ENCODE measurements at places on chromosomes 3 and 15. TPM values are rescaled to one million over a fixed set of nuclear protein-coding genes. Genes with fewer than 3 reads are reported as not detected.

DNA sequence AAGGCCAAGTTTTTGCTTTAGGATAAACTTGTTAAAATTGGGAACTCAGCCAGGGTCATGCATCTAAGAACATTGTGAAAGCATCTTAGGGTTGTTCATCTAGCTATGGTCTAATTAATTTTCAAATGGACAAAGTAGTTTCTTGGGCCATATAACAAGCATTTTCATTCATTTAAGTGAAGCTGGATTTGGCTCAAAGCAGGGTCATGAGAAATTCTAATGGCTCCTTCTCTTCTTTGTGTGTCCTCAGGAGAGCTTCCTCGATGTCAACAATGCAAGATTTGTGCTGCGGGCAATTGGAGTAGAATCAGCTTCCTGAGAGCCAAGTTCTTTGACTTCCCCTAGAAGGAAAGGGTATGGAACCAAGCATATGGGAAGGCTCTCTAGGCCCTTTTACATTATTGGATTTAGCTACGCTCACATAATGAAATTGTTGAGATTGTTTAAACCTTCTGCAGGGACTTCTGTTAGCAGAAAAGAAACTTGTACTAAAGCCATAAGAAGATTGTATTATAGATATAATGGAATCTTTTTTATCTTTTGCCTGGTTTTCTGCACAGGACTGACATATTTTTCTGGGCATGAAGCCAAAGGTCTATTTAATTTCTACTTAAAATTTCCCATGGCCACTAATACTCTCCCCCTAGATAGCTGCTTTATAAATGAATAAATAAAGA, 1.8 kb upstream of the SAMMSON start:
- no peak for DNase-seq

DNA sequence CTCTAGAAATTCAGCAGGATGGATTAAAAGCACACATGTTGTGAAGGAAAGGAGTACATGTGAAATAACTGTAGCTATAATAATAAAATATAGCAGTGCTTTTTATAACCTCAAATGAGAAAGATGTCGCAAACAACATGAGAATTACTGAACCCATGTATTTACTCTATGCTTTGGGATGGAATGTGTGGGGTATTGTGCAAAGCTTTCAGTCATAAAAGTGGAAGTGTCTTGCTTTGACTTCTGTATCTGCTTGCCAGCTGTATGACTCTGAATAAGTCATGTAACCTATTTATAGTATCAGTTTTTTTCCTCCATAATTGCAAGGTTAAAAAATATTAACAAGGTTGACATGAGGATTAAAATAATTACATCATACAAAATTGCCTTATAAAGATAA, 519.3 kb upstream of the CADM2 start:
- no peak for DNase-seq

DNA sequence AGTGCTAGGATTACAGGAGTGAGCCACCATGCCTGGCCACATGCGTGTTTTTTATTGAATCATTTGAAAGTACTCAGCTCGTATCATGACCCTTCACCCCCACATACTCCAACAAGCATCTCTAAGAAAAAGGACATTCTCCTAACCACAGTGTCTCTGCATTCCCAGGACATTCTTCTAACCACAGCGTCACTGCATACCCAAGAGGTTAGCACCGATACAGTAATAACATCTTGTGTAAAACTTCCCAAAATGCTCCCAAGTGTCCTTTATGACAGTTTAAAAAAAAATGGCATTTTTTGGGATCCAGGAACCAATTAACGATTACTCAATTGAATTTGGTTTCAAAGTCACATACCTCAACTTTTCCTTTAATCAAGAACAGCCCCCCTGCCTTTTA, 39.6 kb downstream of the FLNB start:
- DNase-seq: no peak

Gene REC114
- total RNA-seq: not detected

Gene CACNA1D
- total RNA-seq: 15.6 TPM

- DNase-seq: no peak
Measured at GRCh38 chr15:66644869-66645268, 57.2 kb upstream of the SMAD6 start.

Gene IQGAP1
- total RNA-seq: 150 TPM

- DNase-seq: no peak
Measured at GRCh38 chr3:111509308-111509707, 32.7 kb upstream of the CD96 start.

Gene SAMMSON
- total RNA-seq: not detected

GRCh38 chr3:158700559-158700958, 28.1 kb upstream of the LXN start:
- no peak for DNase-seq

DNA sequence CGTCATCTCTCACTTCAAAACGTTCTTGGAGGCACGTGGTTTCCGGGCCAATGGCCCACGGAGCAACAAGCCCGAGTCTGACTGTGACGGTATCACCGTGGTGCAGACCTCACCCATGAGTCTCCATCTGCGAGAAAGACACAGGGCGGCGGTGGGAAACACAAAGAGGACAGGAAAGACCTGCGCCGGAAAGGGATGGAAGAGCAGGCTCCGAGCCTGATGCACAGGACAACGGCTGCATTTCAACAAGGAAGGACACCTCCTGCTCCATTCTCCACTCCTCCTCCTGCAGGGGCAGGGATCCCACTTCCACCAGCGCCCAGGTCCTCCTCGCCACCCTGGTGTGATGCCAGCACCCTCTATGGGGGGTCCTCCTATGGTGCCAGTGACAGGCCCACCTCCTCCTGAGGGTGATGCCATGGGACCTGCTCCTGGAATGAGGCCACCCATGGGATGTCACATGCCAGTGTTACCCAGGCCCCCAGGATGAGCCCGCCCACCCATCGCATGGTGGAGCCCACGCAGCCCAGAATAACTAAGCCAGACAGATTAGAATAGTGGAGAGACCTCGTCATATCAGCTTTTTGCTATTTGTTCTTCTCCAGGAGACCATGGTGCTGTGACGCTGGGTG, 73.0 kb upstream of the PCSK6 start:
- DNase-seq: no peak

- no peak for DNase-seq
Measured at GRCh38 chr15:70863450-70864218, 9.7 kb upstream of the LARP6 start.

- DNase-seq: no peak
Measured at GRCh38 chr3:160588023-160588422, 22.7 kb upstream of the KPNA4 start.

DNA sequence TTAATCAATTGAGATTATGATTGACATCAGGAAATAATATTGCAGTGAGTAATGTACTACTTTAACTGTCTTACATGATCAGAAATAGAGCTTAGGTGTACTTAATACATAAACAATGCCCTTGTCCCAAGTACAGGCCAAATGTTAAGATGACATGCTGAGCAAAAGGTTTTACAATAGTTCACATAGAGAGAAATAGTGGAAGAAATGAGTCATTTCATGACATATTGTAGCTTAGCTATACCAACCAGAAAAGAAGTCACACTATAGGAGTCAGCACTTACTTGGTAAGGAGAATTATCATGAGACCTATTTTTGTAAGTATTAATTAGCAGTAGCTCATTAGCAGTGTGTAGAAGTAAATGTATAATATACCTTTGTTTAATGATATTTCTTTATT, 96.4 kb upstream of the NANOGP8 start:
- DNase-seq: no peak

- no peak for DNase-seq
Measured at GRCh38 chr3:127299276-127299675, 11.4 kb upstream of the PRR20G start.

Gene SERP1
- 89.4 TPM for total RNA-seq

Gene ISLR2
- total RNA-seq: not detected

Gene RUVBL1
- total RNA-seq: 53.3 TPM

GRCh38 chr3:36713904-36714303, 50.4 kb downstream of the DCLK3 start:
- no peak for DNase-seq

- no peak for DNase-seq
Measured at GRCh38 chr3:98778383-98778782, 15.2 kb downstream of the ST3GAL6 start.

DNA sequence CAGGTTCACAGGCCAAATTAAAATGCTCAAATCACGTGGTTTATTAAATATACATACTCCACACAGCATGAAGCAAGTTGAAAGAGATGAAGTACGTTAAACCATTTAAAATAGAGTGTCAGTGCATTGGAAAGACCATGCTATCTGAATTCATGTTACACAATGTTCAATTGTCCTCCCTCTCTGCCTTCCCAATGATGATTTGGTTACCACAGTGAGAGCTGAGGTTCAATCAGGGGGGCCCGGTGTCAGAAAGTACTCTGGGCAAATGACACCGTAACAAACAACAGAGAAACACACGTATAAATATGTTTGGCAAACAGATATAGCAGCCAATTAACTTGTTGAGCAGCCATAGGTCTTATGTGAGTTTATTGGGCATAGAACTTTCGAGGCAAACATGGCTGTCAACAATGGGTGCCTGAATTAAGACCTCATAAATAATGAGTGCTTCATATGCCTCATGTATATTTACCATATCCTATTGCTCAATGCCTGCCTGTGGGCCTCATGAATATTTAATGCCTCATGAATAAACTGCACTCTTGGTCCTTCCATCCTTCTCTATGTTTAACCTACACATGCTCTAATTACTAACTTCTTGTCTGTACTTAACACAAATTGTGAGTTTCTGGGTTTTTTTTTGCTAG, 641.5 kb downstream of the PLOD2 start:
- no peak for DNase-seq

- DNase-seq: no peak
Measured at GRCh38 chr3:123609063-123609462, 24.2 kb upstream of the HACD2 start.

GRCh38 chr3:117405359-117405758, 695.8 kb downstream of the TUSC7 start:
- no peak for DNase-seq

- DNase-seq: no peak
Measured at GRCh38 chr3:27657871-27658270, 64.3 kb downstream of the EOMES start.

- DNase-seq: no peak
Measured at GRCh38 chr3:72659596-72659995, 188.6 kb downstream of the SHQ1 start.

- no peak for DNase-seq
Measured at GRCh38 chr3:104947943-104948342, 418.8 kb upstream of the ALCAM start.

Gene IP6K1
- total RNA-seq: 35.5 TPM

Gene FAM107A
- total RNA-seq: not detected

Gene SSUH2
- 7.6 TPM for total RNA-seq

Gene RHCG
- not detected for total RNA-seq

Gene CTNNB1
- 201 TPM for total RNA-seq

GRCh38 chr15:54998661-54999060, 198.1 kb downstream of the RSL24D1 start:
- DNase-seq: no peak

Gene MASP1
- total RNA-seq: not detected

Gene FBXW12
- 1.7 TPM for total RNA-seq

DNA sequence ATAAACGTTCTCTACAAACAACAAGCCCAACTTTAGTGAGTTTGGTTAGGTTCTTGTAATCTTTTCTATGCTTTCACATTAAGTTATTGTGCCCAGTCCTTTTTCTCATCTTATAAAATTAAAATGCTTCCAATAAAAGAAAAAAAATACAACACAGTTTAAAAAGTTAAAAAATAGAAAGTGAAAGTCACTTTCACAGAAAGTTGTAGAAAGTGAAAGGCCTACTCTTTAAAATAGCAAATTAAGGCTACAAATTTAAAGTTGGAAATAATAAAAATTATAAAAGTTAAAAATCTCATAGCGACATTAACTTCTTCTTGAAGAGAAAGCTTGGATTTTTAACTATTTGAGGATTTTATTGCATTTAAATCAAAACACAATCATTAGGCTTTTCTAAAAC, 35.9 kb downstream of the CD47 start:
- DNase-seq: no peak

Gene SLC12A1
- not detected for total RNA-seq

DNA sequence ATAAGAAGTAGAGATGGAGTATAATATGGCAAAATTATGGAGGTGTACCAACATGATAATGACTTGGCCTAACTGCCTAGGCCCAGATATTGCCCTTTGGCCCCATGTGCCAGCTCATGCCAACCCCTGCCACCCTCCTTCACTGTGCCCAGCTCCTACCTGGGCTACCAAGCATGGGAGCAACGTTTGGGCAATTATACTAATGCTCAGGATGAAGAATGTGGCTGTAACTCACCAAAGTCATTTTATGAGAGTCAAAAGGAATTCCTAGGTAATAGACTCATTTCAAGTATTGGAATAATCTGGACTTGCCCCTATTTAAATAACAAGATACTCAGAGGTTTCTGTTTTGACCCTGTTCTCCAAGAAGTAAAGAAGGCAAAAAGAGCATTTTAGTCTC, 240.2 kb upstream of the IL12A start:
- no peak for DNase-seq

- no peak for DNase-seq
Measured at GRCh38 chr3:158313338-158313927, 203.5 kb downstream of the RSRC1 start.

- DNase-seq: no peak
Measured at GRCh38 chr15:25711691-25712090, 151.4 kb downstream of the ATP10A start.

GRCh38 chr3:47930979-47931378, 85.2 kb downstream of the MAP4 start:
- no peak for DNase-seq

Gene CCR9
- not detected for total RNA-seq

DNA sequence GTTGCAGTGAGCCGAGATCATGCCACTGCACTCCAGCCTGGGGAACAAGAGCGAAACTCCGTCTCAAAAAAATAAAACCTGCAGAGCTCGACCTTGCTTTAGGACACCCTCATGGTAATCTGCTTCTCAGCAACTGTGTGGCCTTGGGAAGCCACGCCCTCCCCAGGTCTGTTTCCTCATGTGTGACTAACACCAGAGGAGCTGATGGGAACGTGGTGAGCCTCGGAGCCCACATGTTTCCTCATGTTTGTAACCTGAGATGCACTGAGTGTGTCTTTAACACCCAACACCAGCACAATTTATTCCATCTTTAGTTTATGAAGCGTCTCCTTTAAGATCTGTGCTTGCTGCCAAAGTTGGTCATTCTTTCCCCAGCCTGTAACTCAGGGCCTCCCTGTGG, 142.8 kb downstream of the OCA2 start:
- no peak for DNase-seq

Gene IQCF5
- not detected for total RNA-seq

GRCh38 chr15:33526532-33526931, 215.8 kb downstream of the RYR3 start:
- no peak for DNase-seq

Gene GREM1
- 0.54 TPM for total RNA-seq

- DNase-seq: no peak
Measured at GRCh38 chr3:117358717-117359314, 649.2 kb downstream of the TUSC7 start.

DNA sequence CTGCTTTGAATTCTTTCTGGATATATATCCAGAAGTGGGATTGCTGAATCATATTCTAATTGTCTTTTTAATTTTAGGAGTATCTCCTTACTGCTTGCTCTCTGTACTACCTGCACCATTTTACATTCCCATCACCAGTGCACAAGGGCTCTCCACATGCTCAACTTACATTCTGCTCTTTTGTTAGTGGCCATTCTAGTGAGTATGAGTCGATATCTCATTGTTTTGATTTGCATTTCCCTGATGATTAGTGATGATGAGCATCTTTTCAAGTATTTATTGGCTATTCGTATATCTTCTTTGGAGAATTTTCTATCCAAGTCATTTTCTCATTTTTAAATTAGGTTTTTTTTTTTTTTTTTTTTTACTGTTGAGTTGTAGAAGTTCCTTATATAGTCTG, 29.5 kb downstream of the PFN2 start:
- DNase-seq: no peak
